Activated B cell treated with CpG ODN at 0.5 μM for 24 hours (primary cell): ENCODE measurements at places on chromosomes 16 and 17. TPM values are rescaled to one million over a fixed set of nuclear protein-coding genes. Genes with fewer than 3 reads are reported as not detected.
A peak's percentile ranks its signal among the peaks of the same experiment; 100 is the strongest.

RNF167 gene
- total RNA-seq, result 93.3 and 108 TPM in 2 replicates

HSD11B2 gene
- total RNA-seq, result 0.49 TPM in 1 of 2 replicates, not detected in the other

ALOX12B gene
- total RNA-seq, result 1.4 and 1.5 TPM in 2 replicates

MYH13 gene
- not detected in 2 replicates for total RNA-seq

LRRC36 gene
- total RNA-seq, result 0.49 and 0.69 TPM in 2 replicates

DNA sequence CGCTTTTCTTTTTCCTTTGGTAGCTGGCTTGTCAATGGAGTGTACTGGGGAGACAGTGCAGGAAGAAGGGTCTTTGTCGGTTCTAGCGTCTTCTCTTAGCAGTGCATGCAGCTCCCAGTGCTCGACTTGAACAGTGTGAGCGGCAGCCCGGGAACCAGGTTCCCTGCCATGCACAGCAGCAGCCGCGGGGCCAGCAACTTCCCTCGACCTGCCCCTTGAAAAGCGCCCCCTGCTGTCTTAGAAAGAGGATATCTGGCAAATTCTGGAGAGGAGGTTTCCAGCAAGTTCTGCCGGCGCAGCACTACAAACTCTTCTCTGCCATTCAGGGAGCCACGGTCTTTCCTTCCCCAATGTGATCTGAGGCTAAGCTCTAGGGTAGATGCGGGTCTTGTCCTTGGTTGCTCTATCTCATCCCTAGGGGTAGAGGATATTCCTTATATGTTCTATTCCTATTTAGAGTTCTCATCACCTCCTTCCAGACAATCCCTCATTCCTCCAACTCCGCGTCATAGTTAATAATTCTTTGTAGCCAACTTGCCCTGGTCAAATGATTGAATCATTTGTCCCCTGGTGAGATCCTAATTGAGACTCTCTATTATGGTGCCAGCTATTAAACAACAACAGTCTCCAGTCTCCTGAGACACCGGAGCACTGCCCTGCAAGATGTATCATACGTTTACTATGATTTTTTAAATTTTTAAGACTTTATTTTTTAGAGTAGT, 451.3 kb downstream of the PMP22 start:
- no peaks in the 10 kb centered on the region for H3K36me3 ChIP-seq
- peaks cover 9% of the 10 kb centered on the region for H3K27me3 ChIP-seq
- H3K4me3 ChIP-seq, result no peak overlapping the region
- H3K27ac ChIP-seq, result no peak overlapping the region
- no peak for DNase-seq

- no peaks in the 10 kb centered on the region for H3K4me1 ChIP-seq
- no peak overlapping the region for H3K4me3 ChIP-seq
- H3K36me3 ChIP-seq, result no peaks in the 10 kb centered on the region
- no peak for DNase-seq
- H3K27ac ChIP-seq, result no peak overlapping the region
Observed at GRCh38 chr16:83350481-83350880, 457.3 kb upstream of the HSBP1 start.

GRCh38 chr16:87133112-87133850, 183.9 kb downstream of the C16orf95 start:
- H3K27ac ChIP-seq, result no peak overlapping the region
- H3K36me3 ChIP-seq, result no peaks in the 10 kb centered on the region
- no peak for DNase-seq
- H3K4me1 ChIP-seq, result no peaks in the 10 kb centered on the region
- peaks cover 3% of the 10 kb centered on the region for H3K27me3 ChIP-seq

- peak within 1 kb of the TSS; percentile 78 for H3K4me3 ChIP-seq
- peaks cover 60% of the 10 kb centered on the region for H3K27me3 ChIP-seq
- H3K36me3 ChIP-seq, result no peaks in the 10 kb centered on the region
- DNase-seq, result peak; percentile 40
Observed at GRCh38 chr17:48997103-48997826, at the start of gene IGF2BP1. Gene IGF2BP1 (plus strand): TSS chr17:48997385. CDS start chr17:48997746, 361 bp downstream.

- no peak overlapping the region for H3K4me3 ChIP-seq
- no peak overlapping the region for H3K27ac ChIP-seq
- no peaks in the 10 kb centered on the region for H3K4me1 ChIP-seq
- H3K36me3 ChIP-seq, result no peaks in the 10 kb centered on the region
Observed at GRCh38 chr16:65318138-65318537, 196.3 kb upstream of the CDH11 start.
